GM13976 (cell line): ENCODE measurements at places on chromosomes 5 and 9.

- DNase-seq, result no peak
Measured at GRCh38 chr5:100970646-100971255, 67.7 kb upstream of the ST8SIA4 start.

- no peak for DNase-seq
Measured at GRCh38 chr9:90783552-90783951, 18.1 kb upstream of the SYK start.

DNA sequence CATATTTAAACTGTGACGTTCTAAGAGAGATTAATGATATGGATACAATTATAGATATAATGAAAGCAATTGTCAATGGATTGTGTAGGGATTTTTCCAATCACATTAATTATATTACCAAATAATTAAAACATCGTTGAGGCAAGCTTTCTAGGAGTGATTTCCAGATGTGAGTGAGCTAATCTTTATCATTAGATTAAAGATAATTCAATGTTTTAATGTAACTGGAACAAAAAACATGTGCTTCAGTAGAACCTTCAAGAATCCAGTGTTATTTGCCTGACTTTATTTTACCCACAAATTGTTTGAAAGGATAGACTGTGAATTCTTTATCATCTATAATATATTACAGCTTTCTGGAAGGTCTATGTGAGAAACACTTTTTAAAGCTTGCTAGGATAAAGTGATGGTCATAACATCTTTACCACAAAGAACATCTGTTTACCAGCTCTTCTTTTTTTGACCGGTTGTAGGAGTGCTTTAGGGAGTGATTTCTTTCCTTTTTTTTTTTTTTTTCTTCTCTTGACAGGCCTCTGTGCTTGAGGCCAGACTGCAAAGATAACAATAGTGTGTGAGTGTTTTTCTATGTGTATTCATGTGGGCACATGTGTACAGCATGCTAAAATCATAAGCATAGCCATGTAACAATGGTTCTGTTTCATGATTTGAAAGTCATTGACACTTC is 35.0 kb downstream of the SNCAIP start:
- no peak for DNase-seq

DNA sequence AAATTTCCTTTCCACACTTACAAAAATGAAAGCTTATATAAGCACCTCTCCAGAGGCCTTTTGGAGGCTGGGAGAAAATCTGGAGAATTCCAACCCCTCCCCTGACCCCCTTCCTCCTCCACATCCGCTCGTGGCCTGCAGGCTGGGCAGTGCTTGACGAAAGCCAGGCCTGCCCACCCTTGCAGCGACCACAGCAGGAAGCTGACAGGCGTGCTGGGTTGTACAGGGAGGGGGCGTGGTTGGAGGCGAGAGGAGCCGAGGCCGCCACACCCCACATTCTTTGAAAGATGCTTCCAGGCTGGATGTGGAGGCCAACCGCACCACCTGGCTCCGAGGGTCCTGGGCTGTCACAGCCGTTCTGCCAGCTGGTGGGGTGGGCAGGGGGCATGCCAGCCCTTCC is 47.8 kb upstream of the IER5L start:
- DNase-seq, result no peak

- no peak for DNase-seq
Measured at GRCh38 chr9:97980479-97980803, 2.7 kb upstream of the ANP32B start.

GRCh38 chr5:113354055-113354454 is 80.7 kb downstream of the TSSK1B start:
- DNase-seq, result no peak
